Mesothelial cell of epicardium (in vitro differentiated cells): ENCODE measurements at places on chromosomes 7 and 10. TPM values are rescaled to one million over a fixed set of nuclear protein-coding genes. Genes with fewer than 3 reads are reported as not detected.

GRCh38 chr10:9419757-9420156 is 1365.3 kb downstream of the GATA3 start:
- no peak overlapping the region for H3K27ac ChIP-seq
- H3K4me3 ChIP-seq, result no peak overlapping the region
- peaks cover 2% of the 10 kb centered on the region for H3K27me3 ChIP-seq
- no peaks in the 10 kb centered on the region for H3K4me1 ChIP-seq

GRCh38 chr7:75739796-75740672 is 1.3 kb upstream of the HIP1 start:
- no peaks in the 10 kb centered on the region for H3K36me3 ChIP-seq
- no peak for DNase-seq
- peaks cover 37% of the 10 kb centered on the region for H3K27me3 ChIP-seq
- peaks cover 18% of the 10 kb centered on the region for H3K4me1 ChIP-seq
- peak overlapping the region; percentile 95 for H3K4me3 ChIP-seq
- H3K27ac ChIP-seq, result peak overlapping the region; percentile 93

Gene SYT15B
- 0.73 to 1.3 TPM (median 0.81 TPM) in 3 replicates for total RNA-seq

GRCh38 chr10:26044141-26044749 is 110.2 kb downstream of the MYO3A start:
- no peak overlapping the region for H3K27ac ChIP-seq
- H3K36me3 ChIP-seq, result peaks cover 9% of the 10 kb centered on the region
- H3K27me3 ChIP-seq, result no peaks in the 10 kb centered on the region
- DNase-seq, result peak; percentile 50
